ENCODE measurements at places on chromosomes 1 and 21.

DNA sequence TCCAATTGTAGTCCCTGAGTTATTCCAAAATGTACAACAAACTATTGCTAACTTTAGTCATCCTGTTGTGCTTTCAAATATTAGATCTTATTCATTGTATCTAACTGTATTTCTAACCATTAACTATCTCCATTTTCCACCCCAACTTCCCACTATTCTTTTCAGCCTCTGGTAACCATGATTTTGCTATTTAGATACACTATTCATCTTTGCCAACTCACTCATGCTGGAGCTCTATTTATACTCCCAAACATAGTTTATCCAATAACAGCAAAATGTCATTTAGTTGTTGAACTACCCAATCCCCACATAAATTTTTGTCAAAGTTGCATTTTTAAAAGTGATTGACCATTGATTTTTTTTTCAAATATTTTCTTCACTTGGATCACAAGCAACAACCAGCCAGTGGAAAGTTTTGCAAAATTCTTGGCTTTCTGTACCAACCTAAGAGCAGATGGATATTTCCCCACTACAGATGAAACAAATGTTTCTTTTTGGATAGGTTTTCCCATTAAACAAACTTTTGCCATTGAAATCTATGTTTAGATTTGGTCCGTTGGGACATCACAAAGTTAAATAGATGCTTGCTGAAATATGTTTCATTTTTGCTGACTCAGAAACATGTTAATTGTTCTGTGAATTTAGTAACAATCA lies 866.0 kb downstream of the LTN1 start:
- no peak for DNase-seq

GRCh38 chr21:44910229-44911067 lies 10.3 kb downstream of the ITGB2 start:
- no peak for DNase-seq

DNA sequence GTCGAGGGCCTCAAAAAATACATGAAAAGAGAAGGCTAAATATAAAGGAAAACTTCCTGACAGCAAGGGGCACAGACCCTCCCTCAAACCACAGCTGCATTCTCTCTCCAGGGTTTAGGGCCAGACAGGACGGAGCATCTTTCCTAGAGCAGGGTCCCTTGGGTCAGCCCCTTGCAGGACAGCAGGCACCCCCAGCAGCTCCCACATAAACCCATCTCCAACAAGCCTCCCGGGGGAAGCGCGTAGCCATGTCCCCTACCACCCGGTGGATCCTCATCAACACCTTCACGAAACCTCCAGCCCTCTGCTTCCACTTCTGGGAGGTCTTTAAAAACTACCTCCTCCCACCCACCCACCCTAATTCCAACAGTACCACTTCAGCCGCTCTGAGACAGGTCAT lies 59.5 kb downstream of the CD46 start:
- DNase-seq, result no peak

- DNase-seq, result no peak
These were observed 38.7 kb downstream of the DHX9 start for GRCh38 chr1:182877842-182878241.

DNA sequence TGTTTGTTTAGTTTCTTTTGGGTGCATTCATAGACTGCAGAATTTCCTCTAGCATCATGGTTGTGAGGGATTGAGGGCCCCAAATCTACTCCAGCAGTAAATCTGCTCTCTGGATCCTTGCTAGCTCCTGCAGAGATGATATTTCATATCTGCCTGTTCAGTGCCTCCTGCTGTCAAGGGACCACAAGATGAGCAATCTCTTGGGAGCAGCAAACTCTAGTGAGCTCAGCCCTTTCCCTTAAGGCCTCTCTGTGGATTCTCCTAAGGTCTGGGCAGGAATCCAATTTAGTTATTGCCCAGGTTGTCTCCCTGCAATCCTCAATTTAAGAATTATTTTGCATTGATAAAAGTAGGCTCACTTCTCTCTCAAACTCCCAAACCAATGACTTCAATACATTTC lies 76.9 kb downstream of the RGS18 start:
- peak; percentile 39 for DNase-seq
